ENCODE measurements at places on chromosomes 6 and 20. TPM values are rescaled to one million over a fixed set of nuclear protein-coding genes. Genes with fewer than 3 reads are reported as not detected.

DNA sequence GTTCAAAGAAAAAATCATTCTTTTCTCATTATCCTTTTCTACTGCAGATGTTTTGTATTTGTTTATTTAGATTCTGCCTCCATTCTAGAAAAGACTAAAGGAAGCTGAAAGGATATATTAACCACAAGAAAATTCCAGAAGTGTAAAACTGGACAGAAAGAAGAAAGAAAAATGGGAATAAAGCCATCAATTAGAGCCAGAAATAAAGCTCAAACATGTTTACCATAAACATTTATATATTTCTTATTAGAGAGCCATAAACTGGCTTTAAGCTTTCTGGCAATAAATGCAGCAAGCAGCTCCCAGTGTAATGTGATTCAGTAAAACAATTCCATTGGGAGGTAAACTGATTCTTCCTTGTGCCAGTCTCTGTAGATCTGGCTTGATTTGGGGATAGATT is 244.1 kb downstream of the PTPRK start:
- no peak for DNase-seq

DNA sequence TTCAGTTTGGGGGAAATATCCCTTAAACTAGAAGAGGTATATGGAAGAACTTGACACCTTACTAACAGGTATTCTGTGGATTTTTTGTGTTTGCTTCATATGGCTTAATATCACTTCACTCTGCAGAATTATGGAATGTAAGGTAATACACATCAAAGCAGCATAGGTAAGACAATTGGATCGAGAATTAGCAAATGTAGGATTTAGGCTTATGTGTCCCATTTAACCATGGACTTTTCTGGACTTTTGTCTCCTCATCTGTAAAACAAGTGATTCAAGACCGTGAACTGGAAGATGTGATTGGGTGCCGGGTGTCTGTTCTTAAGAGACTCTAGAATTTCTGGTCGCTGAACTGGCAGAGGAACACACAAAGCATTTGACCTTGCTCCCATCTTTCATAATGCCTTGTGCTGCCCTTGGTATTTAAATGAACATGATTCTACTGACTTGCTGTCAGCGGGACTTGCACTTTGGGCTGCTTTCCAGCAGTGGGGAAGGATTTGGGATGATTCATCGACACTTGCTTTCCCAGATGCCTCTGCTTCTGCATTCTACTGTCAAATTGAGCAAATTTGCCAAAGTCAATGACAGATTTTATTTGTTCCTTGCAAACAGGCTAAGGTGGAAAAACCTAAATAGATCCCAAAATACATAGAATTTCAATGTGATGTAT is 199.8 kb downstream of the PLCB1 start:
- no peak for DNase-seq

- no peak for DNase-seq
Measured at GRCh38 chr6:140436023-140436811, 1061.8 kb upstream of the CITED2 start.

Gene SLPI
- not detected for total RNA-seq

DNA sequence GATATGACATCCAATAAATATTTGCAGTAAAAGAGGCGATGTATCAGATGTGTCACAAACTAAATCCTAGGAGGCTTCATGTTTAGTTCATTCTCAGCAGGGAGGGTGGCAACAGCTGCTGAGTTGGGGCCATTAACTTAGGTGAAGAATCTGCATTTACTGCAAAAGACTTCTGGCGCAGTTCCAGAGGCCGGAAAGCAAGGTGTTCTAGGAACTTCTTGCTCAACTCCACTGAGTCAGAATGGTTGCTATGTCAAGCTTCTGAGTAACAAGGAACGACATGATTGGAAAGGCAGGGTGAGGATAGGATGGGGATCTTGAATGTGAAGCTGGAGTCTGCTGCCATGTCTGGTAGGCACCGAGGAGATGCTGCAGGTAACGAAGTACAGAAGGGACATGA is 11.7 kb downstream of the ADNP start:
- no peak for DNase-seq

GRCh38 chr6:20688710-20689500 is 154.6 kb downstream of the CDKAL1 start:
- no peak for DNase-seq

Gene MYB
- 0.13 TPM for total RNA-seq

Gene HLA-DQB1
- total RNA-seq, result not detected

DNA sequence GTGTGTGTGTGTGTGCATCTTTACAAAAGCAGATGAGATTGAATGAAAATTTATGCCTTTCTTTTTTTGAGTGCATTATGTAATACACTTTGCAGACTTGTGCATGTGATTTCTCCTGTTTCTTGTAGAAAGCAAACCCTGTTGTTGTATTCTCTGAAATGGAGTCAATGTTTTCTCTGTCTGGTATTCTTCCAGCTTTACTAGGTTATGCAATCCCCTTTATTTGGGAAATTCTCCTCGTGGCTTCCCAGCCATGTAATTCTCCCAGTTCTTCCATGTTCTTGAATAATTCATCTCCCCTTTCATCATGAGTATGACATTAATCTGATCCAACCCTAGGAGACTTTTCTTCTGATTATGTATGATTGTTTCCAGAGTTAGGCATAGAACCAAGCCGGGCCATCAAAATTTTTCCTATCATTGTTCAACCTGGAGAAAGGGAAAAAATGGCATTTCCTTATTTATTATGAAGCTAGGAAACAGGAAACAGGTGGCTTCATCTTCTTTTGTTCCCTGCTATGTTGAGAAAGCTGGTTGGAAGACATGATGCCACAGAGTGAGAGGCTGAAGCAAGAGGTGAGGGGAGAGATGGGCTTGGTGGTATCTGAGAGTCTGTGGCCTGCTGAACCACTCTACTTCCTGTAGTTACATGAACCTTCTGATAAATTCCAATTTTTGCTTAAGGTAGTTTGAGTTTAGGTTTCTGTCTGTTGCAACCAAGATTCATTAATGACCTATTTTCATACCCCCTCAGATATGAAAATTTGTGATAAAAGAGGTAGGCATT is 68.8 kb downstream of the PRL start:
- no peak for DNase-seq

DNA sequence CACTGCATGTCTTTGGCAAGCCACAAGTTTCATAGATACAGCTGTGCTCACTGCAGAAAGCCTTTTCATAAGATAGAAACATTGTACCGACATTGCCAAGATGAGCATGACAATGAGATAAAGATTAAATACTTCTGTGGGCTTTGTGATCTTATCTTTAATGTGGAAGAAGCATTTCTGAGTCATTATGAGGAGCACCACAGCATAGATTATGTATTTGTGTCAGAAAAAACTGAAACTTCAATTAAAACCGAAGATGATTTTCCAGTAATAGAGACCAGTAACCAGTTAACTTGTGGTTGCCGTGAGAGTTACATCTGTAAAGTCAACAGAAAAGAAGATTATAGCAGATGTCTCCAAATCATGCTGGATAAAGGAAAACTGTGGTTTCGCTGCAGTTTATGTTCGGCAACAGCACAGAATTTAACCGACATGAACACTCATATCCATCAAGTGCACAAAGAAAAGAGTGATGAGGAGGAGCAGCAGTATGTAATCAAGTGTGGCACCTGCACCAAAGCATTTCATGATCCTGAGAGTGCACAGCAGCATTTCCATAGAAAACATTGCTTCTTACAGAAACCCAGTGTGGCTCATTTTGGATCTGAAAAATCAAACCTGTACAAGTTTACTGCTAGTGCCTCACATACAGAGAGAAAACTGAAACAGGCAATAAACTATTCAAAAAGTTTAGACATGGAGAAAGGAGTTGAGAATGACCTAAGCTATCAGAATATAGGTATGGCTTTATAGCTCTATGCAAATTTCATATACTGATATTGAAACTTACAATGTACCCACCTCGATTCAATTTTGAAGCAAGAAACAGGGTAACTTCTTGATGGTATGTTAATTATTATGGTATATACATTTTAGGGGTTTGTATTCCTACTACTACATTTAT is 23.9 kb upstream of the BAG2 start:
- no peak for DNase-seq

- DNase-seq, result no peak
Measured at GRCh38 chr6:3741477-3741871, 10.0 kb downstream of the PXDC1 start.

DNA sequence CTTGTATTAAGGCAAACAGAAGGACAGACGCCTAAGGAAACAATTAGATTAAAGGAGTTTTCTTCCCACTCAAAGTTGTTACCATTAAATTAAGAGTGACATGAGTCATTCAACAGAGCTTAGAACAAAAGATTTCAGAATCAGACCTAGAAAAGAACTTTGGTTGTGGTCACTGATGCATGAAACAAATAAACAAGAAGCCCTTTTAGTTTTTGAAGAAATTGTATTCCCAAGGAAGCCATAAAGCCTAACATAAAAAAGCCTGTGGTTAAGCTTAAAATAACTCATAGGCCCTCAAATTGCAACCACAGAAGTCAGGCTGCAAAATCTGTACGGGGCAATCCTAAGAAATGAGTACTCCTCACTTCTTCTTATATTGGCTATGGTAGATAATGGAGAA is 17.9 kb upstream of the TRIM26 start:
- DNase-seq, result no peak

Gene BTN1A1
- not detected for total RNA-seq

Gene TXLNB
- total RNA-seq, result 0.05 TPM

Gene BPIFA1
- total RNA-seq, result not detected

GRCh38 chr20:5835871-5836270 is 85.7 kb downstream of the SHLD1 start:
- DNase-seq, result no peak

DNA sequence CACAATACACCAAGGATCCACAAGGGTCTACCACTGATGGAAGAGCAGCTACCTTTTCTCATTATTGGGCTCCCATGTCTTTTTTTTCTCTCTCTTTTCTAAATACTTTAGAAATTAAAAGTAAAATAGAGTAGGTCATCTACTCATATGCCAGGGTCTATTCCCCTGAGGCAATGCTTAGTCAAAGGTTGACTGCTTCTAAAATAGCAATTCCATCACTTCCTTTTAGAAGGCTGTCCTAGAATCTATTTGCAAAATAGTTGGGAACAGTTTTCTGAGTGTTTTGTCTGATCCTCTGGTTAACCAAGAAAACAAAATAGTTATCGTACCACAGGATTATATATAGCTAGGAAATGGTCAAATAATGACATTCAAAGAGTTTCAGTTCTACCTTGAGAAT is 174.1 kb downstream of the COL21A1 start:
- no peak for DNase-seq

DNA sequence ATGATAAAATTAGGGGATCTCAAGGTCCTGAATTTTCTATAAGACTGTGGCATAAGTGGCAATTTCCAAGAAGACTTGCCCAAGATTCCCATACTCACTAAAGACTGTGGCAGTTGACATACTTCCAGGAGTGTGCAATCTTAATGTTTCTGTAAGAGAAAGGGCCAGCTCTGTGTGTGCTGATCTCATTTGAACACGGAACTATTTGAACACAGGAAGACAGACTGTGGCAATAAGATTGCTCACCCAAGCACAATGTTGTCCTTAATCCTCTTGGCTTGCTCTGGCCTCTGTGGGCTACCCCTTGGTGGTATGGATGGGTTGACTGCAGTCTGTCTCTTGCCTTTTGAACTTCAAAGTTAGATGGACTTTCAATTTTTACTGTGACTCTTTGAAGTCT is 151.4 kb downstream of the PHF3 start:
- DNase-seq, result no peak

GRCh38 chr6:123064038-123064437 is 68.0 kb downstream of the CLVS2 start:
- no peak for DNase-seq

GRCh38 chr6:12280458-12280857 is 9.7 kb upstream of the EDN1 start:
- DNase-seq, result no peak

GRCh38 chr6:99446076-99446475 is 21.0 kb upstream of the PNISR start:
- DNase-seq, result no peak

DNA sequence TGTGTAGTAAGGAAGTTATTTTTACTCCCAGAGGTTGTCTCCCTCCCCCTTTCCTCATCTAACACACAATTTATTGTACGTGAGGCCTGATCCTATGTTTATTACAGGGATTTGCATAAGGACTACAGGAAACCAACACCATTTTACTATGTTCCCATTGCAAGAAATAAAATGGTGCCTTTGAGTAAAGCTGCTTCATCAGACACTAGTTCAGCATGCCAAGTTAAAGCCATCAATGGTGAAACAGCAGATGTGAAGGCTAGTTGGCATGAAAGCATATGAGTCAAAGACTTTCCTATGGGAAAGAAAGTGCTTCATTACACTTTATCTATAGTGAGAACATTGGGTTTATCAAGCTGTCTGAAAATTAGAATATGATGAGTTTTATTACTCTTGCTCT is 543.0 kb downstream of the GRIK2 start:
- DNase-seq, result no peak

Gene PIGU
- 21.2 TPM for total RNA-seq

GRCh38 chr20:63472862-63473390 is 471 bp upstream of the KCNQ2 start:
- no peak for DNase-seq

GRCh38 chr20:47792021-47792618 is 6.8 kb upstream of the SULF2 start:
- DNase-seq, result no peak

- no peak for DNase-seq
Measured at GRCh38 chr6:150906641-150907326, 41.3 kb downstream of the MTHFD1L start.

DNA sequence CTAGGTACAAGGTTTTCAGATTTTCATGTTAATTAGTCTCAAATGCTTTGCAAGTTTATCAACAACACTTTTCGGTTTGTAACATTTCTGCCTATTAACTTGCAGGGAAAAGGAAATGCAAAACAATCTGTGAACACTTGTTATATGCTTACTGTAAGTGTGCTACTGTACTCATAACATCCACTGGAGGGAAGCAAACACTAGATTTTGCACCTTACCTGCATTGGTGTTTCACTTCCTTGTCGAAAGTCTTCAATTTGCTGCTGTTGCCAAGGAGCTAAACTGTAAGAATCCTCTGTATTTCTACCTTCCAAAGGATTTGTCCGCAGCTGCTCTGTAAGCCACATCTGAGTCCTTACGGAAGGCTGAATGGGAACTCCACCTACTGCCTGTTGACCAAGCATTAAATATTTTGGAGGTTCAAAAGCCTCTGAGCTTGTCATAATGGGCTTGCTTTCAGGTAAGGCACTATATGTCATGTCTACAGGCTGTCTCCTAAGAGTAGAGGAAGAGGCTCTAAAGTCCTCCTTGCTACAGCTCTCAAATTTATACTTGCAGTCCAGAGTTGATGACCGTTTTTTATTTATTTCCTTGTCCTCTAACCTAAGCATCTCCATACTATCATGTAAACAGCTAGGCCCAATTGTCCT is 17.3 kb downstream of the PLN start:
- DNase-seq, result no peak

Gene CST2
- total RNA-seq, result not detected

Measured in chondrocyte (in vitro differentiated cells).